ENCODE measurements at places on chromosomes 7 and 10.

DNA sequence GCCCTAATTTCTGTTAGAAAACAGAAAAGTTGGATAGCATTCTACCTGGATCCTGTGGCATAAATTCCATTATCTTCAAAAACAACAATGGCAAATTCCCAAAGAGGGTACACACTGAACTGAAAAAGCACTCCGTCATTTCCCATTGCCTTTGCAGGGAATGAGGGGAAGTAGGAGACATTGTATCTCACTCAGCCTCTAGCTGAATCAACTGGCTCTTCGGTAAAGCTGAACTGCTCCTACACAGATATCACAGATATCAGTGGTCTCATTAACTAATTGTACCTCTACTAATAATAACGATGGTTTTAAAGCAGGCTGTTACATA lies 64.2 kb upstream of the PRKAR2B start:
- no peaks in the 10 kb centered on the region for H3K36me3 ChIP-seq
- peaks cover 4% of the 10 kb centered on the region for H3K4me1 ChIP-seq
- no peaks in the 10 kb centered on the region for H3K27me3 ChIP-seq
- no peak overlapping the region for H3K27ac ChIP-seq
- no peak for DNase-seq
- no peak overlapping the region for H3K4me3 ChIP-seq

DNA sequence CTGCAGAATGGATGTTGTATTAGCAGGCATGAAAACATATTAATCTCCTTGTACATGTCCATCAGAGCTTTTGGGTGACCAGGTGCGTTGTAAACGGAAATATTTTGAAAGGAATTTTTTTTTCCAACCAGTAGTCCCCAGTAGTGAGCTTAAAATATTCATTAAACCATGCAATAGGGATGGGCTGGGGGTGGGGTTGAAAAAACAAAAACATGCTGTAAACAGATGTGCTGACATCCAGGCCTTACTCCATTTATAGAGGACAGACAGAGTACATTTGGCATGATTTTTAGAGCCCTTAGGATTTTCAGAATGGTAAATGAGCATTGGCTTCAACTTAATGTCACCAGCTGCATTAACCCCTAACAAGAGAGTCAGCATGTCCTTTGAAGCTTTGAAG lies 50.2 kb downstream of the PTPN12 start:
- no peaks in the 10 kb centered on the region for H3K4me1 ChIP-seq
- H3K4me3 ChIP-seq: no peak overlapping the region
- peaks cover 25% of the 10 kb centered on the region for H3K36me3 ChIP-seq
- no peak for DNase-seq

DNA sequence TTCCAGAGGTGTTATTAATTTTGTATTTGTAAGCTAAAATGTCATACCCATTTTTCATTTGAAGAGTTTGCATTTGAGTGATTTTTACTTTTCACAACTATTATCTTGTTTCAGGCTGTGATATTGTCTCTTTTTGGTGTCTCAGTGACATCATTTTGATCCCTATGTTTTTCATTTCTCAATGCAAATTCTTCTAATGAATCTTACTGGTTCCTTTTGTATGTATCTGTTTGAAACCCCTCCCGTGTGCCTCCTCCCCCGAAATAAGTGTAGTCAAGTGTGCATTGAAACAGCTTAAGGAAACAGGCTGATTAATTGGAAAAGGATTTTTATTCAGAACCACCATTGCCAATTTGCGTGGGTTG lies 77.8 kb downstream of the SHH start:
- no peaks in the 10 kb centered on the region for H3K4me1 ChIP-seq
- H3K27me3 ChIP-seq: no peaks in the 10 kb centered on the region

DNA sequence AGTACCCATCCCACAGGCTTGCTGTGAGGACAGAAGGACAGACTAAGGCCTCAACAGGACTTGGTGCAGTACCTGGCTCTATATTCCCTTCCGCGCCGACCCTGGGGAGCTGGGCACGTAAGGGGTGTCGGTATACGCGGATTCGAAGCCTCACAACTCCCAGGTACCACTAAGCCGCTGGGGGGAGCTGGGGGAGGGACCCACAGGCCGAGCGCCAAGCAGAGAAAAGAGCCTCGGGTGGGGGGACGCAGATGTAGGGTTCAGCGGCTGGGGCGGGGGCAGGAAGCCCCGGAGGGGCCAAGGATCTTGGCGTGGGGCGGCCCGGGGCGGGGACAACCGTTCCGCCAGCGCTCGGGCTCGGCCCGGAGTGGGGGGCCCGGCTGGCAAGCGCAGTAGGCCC lies 126.4 kb upstream of the ZNF746 start:
- H3K27ac ChIP-seq: peak overlapping the region; percentile 96
- no peaks in the 10 kb centered on the region for H3K4me1 ChIP-seq
- DNase-seq: no peak
- H3K27me3 ChIP-seq: no peaks in the 10 kb centered on the region
- peaks cover 22% of the 10 kb centered on the region for H3K36me3 ChIP-seq

DNA sequence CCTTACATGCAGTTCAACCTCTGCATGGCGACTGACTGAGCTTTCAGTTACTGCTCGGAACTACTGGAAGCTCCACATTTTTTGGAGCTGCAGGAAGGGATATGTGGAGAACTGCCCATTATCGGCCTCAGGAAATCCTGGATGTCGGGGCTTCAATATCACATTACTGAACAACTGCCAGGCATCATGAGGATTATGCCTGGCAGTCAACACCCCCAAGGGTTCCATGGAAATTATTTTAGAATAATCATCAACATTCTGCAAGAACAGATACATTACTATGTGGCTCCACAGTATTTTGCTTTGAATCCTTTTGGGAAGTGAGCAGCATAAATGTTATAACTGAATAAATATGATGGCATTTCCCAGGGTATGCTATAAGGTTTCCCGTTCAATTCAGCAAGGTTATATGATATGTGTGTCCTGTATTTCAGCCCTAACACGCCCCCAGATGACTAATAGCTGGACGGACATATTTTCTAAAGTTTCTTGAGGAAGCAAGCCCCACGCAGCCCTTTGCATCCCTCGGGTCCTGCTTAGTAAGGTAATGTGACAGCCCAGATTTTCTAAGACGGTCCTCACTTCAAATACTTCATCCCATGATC lies 53.0 kb upstream of the OPALIN start:
- H3K27ac ChIP-seq: no peak overlapping the region
- H3K27me3 ChIP-seq: peaks cover 4% of the 10 kb centered on the region
- peaks cover 19% of the 10 kb centered on the region for H3K4me1 ChIP-seq
- DNase-seq: peak; percentile 23

DNA sequence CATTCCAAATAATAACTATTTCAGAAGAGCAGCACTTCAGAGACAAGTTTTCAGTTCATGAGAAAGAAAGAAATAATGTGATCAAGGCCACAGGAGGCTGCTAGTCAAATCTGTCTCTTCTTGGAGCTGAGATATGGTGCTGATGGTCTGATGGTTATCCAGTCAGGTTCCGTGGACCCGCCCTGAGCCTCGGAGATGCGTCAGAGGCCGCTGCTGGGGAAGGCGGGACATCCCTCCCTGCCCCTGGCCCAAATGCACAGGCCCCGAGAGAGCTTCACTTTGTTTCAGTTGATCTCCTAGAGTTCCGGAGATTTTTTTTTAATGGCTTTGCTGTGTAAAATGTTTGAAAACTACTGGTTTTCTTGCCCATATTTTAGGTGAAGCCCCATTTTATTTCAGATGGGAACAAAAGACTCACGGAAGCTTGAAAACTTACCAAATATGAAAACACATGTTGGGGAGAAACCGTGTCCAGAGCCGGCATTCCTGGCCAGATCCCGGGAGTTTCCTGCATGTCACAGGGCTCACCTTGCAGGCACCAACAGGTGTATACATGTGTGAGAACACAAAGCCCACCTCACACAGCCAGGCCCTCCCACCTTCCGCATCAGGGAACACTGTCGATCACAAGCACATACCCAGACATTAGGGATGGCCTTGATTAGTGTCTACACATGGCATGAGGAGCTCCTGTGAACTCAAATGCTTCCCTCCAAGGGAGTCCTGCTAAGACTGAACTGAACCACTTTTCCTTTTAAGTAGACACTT lies 499.0 kb downstream of the TCERG1L start:
- H3K27ac ChIP-seq: no peak overlapping the region
- no peaks in the 10 kb centered on the region for H3K27me3 ChIP-seq
- no peaks in the 10 kb centered on the region for H3K4me1 ChIP-seq
- DNase-seq: no peak
- no peak overlapping the region for H3K4me3 ChIP-seq
- H3K36me3 ChIP-seq: no peaks in the 10 kb centered on the region

- H3K4me3 ChIP-seq: no peak overlapping the region
- peaks cover 1% of the 10 kb centered on the region for H3K27me3 ChIP-seq
- no peak overlapping the region for H3K27ac ChIP-seq
- no peaks in the 10 kb centered on the region for H3K36me3 ChIP-seq
- DNase-seq: peak; percentile 78
Measured at GRCh38 chr10:43671659-43672531, 23.2 kb upstream of the ZNF32 start.

- H3K4me1 ChIP-seq: no peaks in the 10 kb centered on the region
- no peak overlapping the region for H3K4me3 ChIP-seq
- no peaks in the 10 kb centered on the region for H3K27me3 ChIP-seq
- H3K27ac ChIP-seq: no peak overlapping the region
- no peak for DNase-seq
- H3K36me3 ChIP-seq: no peaks in the 10 kb centered on the region
Measured at GRCh38 chr7:138665669-138666140, 35.5 kb downstream of the SVOPL start.

DNA sequence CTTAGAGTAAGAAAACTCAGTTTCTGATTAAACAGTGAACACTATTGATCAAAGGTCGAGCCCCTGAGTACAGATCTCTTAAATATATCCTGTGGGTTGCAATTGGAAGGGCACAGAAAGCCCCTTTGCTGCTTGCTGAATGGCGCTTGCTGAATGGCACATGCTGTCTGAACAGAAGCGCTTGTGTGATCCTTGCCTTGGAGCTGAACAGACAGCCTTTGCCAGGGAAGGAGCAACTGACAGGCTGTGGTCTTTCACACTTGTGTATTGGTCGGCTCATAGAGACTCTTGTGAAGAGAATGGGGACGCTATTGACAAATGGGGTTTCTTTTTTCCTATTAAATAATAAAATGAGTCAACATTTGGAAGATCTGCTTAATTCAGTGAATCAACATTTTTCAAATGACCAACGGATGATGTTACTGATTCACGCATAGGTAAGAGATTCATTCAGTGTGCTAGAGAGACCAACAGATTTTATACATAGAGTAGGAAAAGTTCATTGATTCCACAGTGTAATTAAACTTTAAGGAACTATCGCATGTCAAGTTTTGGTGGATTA lies 99.4 kb upstream of the TNS3 start:
- H3K27ac ChIP-seq: no peak overlapping the region
- no peaks in the 10 kb centered on the region for H3K36me3 ChIP-seq
- H3K4me1 ChIP-seq: no peaks in the 10 kb centered on the region
- no peaks in the 10 kb centered on the region for H3K27me3 ChIP-seq
- DNase-seq: no peak

GRCh38 chr7:50261593-50261992 lies 42.9 kb upstream of the IKZF1 start:
- no peaks in the 10 kb centered on the region for H3K36me3 ChIP-seq
- DNase-seq: no peak
- H3K27me3 ChIP-seq: no peaks in the 10 kb centered on the region
- H3K27ac ChIP-seq: no peak overlapping the region
- no peaks in the 10 kb centered on the region for H3K4me1 ChIP-seq

DNA sequence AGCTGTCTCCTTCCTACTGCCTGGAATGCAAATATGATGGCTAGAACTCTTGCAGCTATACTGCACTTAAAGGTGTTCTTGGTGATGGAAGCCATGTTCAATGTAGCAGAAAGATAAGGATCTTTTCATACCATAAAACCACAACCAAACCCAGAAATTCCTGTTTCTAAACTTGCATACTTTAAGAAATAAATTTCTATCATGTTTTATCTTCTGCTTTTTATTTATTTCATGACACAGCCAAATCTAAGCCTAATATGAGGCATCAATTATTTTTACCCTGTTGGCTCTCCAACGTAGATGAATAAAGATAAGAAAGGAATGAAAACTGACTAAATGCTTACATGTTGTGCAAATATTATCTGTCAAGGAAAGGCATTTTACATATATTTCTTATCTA lies 224.1 kb downstream of the DOCK4 start:
- H3K27ac ChIP-seq: no peak overlapping the region
- H3K27me3 ChIP-seq: no peaks in the 10 kb centered on the region
- H3K4me3 ChIP-seq: no peak overlapping the region
- no peaks in the 10 kb centered on the region for H3K36me3 ChIP-seq
- no peaks in the 10 kb centered on the region for H3K4me1 ChIP-seq

- no peaks in the 10 kb centered on the region for H3K36me3 ChIP-seq
- H3K27me3 ChIP-seq: no peaks in the 10 kb centered on the region
- DNase-seq: no peak
Measured at GRCh38 chr10:29386342-29386999, 97.6 kb downstream of the LYZL1 start.

GRCh38 chr10:29039677-29040189 lies 249.1 kb upstream of the LYZL1 start:
- no peaks in the 10 kb centered on the region for H3K27me3 ChIP-seq
- no peaks in the 10 kb centered on the region for H3K4me1 ChIP-seq
- no peak for DNase-seq

DNA sequence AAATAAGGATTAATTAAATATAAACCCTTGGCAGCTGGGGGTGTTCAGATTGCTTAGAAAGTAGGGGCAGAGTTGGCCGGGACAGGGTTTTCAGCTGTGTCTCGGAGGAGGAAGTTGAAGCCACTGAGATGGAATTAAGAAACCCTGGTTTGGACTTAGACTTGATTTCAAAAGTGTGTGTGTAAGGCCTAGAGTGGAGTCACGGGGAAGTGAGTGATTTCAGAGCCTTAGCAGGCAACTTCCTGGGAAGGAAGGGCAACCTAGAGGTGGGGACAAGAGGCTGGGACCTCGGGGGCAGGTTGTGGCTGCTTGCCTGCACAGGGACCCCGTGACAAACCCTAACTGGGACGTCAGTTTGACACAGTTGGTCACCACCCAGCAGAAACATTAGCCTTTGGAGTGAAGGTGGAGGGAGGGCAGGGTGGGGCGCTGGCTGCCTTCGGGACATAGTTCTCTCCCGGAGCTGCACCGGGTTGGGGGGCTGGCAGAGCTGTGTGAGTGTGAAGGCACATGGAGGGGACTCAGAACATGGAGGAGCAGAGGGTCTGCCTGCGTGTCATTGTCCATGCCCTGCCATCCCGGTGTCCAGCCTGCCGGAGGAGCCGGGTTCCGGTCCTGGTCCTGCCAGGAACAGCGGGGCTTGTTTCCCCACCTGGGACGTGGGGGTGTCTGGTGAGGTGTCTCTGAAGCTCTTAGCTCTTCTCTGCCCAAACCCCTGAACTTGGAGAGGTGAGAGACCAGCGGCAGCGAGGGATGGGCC lies 1.8 kb downstream of the BRI3 start:
- no peaks in the 10 kb centered on the region for H3K4me1 ChIP-seq
- H3K4me3 ChIP-seq: peak overlapping the region; percentile 99
- no peaks in the 10 kb centered on the region for H3K36me3 ChIP-seq
- H3K27ac ChIP-seq: peak overlapping the region; percentile 98
